H4 (cell line): ENCODE measurements at places on chromosomes 2 and 18. TPM values are rescaled to one million over a fixed set of nuclear protein-coding genes. Genes with fewer than 3 reads are reported as not detected.
A peak's percentile ranks its signal among the peaks of the same experiment; 100 is the strongest.

Gene LOXHD1
- not detected in 2 replicates for total RNA-seq

DNA sequence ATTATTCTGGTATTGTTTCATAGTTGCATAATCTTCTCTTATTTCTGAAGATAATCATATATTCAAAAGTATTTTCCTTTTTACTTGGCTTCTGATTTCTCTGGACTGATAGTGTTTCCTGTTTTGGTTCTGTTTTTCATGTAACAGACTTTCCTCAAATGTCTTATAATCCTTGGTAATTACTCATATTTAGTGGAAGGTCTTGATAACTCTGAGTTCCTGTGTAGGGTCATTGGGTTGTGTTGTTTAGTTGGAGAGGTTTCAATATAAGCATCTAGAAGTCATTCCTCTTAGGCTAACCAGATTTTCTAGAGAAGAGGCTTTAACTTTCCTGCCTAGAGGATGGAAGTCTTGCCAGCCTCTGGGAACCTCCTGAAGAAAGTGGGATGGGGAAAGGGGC lies 23.8 kb downstream of the MFSD6 start:
- no peak for DNase-seq

Gene RAB6D
- total RNA-seq, result not detected in 2 replicates

Gene SPATA3
- not detected in 2 replicates for total RNA-seq

DNA sequence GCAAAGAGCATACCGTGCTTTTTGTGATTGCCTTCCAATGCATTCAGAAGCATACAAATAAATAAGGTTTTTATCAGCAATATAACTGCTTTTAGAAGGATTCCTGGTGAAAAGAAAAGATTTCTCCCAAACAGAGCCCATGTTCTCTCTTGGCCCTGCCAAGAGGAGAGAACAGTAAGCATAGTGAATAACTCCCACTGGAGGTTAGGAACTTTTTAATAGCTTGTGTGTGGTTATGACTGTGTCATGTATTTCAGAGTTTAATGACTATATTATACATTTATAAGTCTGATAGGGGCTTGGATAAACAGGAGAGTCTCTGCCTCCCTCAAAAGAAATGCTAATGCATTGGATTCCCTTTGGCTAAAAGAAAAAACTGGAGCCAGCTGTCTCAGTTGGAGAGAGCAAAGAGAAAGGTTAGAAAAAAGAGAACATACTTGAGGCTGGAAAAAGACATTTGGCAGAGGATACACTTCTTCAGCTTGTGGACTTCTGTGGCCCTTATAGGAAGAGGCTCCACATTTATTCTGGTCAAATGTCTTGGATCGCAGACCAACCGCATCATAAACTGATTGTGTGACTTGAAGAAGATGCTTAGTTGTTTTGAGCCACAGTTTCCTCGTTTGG lies 63.0 kb upstream of the SPRED2 start:
- DNase-seq, result no peak

DNA sequence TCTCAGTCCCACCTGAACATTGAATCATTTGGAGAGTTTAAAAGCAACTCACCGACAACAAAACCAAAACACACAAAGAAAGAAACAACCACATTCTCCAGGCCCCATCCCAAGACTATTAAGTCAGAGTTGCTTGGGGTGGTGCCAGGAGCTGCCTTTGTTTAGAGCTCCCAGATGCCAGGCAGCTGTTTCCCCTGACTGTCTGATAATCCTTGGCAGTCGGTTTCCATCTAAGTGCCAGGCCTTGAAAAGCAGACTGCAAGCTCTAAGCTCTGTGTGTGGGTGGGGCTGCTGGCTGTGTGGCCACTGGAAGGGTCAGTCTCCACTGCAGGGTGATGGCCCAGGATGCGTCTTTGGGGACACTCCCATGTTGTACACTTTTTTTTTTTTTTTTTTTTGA lies 255.3 kb upstream of the AGAP1 start:
- DNase-seq, result peak; percentile 89

DNA sequence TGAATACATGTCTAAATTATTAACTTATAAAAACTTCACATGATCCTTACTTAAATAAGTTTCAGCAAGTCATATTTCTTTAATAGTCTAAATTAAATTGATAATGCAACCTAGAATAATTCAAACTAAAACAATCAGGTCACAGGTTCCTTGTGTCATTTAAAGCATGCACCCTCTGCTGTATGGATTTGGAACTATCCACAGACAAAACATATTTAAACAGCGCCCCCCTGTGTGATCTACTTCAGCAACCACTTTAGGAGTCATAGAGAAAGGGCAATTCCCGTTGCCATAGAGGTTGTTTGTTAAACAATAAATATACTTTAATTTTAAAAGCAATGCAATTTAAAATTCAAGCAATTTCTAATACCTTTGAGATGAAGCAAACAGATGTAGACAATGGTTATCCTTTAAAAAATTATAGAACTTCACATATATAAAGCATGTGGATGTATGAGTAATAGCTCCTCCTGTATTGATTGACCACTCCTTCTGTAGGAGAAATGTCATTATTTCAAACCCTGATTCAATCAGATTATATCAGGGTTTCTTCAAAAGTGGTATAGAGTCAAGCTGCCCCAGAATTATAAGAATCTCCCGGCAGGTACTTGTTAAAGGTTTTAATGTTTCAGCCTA lies 21.2 kb downstream of the GRB14 start:
- DNase-seq, result peak; percentile 68

Gene EN1
- total RNA-seq, result 0.06 and 0.35 TPM in 2 replicates

DNA sequence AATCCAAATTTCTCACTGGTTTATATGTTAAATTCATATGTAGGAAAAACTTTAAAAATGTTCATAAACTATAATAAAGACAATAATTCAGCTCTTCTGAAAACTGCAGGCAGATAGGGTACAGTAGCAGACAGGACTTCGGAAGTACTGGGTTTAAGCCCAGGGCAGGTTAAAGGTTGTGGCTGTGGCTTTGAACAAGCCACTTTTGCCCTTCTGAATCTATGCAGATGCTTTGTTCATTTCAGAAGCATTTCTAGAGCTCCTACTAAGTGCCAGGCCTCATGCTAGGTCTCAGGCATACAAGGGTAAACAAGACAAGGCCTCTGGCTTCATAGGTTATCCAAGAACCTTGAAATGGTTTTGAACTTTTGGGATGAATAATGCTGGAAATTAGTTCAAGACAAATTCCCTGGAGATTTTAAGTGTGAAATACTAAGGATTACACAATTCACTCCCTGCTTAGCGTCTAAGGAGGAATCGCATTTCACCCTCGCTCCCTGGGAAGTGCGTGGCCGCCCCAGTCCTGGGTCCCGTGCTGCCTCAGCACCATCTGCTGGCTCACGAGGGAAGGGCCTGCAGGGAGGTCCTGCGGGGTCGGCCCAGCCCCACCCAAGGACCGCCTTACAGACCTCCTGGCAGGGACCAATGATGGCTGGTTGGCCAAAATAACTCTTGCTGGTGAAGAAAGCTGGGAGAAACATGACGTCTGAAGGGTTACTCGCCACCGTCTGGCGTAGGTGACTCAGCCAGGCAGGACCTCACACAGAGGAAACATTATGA lies 67.7 kb upstream of the L3MBTL4 start:
- peak; percentile 90 for DNase-seq

DNA sequence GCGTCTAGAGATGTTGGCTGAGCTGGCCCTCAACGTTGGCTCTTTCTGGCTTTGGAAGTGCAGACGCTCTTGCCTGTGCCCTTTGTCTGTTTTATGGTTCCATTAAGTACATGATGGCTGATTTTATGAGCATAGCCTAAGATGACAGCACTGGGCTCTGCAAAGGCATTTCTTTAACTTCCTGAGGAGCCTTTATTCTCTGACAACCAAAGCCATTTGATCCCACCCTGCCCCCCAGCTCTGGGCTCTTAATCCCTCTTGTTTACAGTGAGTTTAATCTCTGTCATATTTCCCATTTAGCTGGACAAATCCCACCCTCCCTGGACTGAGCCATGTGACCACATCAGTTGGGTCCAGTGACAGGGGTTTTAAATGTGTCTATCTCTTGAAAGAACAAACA lies 195.9 kb downstream of the ACKR3 start:
- no peak for DNase-seq

DNA sequence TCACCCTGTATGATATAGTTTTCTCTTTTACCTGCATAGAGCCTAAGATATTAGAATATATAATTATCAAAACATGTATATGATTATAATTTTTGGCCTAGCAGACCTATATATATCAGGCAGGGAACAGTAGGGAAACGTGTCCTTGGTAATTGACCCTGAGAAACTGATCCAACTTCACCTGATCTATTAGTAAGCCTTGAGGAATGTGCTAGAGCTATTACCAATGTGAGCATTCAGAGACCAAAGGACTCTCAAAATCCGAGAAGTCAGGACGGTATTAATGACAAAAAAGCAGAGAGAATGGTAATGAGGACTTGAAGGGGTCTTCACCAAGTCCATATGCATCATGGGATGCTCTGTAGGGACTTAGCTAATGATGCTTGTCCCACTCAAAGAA lies 571.9 kb downstream of the CPS1 start:
- DNase-seq, result no peak

DNA sequence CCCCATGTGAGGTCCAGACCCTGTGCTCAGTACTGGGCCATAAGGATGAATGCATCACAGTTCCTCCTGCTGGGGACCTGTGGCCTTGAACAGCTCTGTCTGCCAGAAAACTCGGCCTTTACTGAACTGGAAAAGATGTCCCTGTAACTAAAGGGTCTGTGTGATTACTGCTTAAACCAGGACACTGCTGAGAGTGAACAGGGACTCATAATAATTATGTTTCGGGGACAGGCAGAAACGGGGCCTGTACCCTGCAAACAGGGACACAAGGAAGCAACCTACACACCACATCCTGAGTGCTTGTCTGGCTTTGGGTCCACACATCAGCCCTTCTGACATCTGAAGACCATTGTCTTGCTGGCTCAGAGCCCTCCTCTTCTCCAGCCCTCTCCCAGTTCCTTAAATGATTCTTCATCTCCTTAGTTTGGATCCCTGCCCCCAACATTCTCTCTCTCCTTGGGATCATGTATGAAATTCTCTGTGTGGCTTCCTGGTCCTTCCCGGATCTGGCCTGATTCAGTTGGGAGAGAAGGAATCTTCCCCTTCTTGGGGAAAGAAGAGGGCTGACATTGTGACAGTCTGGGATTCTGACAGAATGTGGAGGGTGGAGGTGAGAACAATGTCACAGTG lies 248.0 kb downstream of the MYCN start:
- DNase-seq, result no peak

- no peak for DNase-seq
Measured at GRCh38 chr2:128332091-128332634, 13.5 kb upstream of the HS6ST1 start.

Gene BIRC6
- 16.4 and 29.7 TPM in 2 replicates for total RNA-seq

Gene ZNF892
- 0.70 and 2.0 TPM in 2 replicates for total RNA-seq

DNA sequence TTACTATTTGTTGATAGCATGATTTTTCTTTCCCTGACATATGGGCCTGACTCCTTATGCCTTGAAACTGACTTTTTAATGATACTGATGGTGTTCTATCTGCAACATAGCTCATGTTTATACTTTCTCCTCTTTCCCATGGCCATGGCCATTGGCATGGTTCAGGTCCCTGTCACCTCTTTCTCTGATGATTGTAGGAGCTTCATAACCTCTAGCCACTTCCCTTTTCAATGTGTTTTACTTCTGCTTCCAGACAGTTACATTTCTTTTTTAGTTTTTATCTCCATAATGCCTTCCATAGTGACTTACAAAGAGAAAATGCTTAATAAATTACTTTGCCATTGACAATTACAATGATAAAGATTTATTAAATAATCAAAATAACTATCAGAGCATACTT lies 177.9 kb upstream of the SETBP1 start:
- no peak for DNase-seq

- peak; percentile 35 for DNase-seq
Measured at GRCh38 chr2:238425979-238426567, 654 bp upstream of the ASB1 start.

- no peak for DNase-seq
Measured at GRCh38 chr2:14722904-14723570, 90.5 kb downstream of the LRATD1 start.

DNA sequence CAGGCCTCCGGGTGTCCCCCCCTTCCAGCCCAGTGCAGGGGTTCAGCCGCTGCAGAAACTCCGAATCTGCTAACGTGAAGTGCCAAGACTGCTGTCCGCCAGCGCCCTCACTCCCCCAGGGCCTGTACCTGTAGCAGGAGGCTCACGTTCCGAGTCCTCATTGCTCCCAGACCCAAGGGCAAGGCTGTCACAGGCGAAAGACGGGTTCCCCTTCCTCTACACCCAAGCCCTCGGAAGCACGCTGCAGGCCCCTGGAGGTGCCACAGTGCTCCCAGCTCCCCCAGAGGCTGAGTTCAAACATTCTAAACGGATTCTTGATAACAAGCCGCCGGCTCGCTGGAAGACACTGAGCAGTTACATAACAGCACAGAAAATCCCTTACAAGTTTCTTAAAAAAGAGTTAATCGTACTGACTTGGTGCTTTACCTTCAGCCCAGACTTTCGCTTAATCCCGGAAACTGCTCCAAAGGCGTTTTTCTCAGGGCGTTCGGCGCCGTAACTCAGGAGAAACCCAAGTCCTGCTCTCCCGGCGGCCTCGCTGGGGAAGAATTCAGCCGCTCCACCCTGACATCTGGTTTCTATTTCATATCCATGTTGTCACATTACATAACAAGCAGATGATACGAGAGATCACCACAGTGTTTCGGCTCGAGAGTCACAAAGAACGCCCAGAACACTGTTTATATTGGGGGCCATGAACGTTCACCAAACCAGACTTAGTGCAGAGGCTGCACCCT lies 92.0 kb downstream of the HDAC4 start:
- no peak for DNase-seq

DNA sequence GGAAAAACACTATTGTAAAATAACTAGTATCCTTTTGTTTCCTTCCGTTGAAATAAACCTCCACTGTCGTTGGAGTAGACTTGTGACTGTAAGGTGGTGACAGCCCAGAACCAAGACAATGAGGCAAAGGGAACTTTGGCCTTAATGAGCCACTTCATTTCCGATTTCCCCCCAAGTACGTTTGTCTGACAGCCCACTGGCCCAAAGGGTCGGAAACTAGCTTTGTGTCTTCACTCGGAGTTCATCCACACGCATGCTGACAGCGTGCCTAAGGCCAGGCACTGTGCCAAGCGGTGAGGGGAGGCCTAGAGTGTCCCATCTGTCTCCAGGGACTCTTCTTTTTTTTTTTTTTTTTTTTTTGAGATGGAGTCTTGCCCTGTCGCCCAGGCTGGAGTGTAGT lies 21.0 kb downstream of the HJURP start:
- peak; percentile 49 for DNase-seq
